HFF-Myc (cell line): ENCODE measurements at places on chromosomes 12 and 14.

GRCh38 chr12:91817517-91817916 lies 328.1 kb downstream of the BTG1 start:
- no peak for DNase-seq

- no peak for DNase-seq
Observed at GRCh38 chr12:64633011-64633939, 23.0 kb downstream of the RASSF3 start.

GRCh38 chr12:3751151-3752095 lies 1.5 kb downstream of the CRACR2A start:
- DNase-seq = no peak

GRCh38 chr12:113407931-113408600 lies 4.4 kb upstream of the SDS start:
- no peak for DNase-seq

- DNase-seq = no peak
Observed at GRCh38 chr14:99282261-99283050, 10.5 kb upstream of the BCL11B start.

DNA sequence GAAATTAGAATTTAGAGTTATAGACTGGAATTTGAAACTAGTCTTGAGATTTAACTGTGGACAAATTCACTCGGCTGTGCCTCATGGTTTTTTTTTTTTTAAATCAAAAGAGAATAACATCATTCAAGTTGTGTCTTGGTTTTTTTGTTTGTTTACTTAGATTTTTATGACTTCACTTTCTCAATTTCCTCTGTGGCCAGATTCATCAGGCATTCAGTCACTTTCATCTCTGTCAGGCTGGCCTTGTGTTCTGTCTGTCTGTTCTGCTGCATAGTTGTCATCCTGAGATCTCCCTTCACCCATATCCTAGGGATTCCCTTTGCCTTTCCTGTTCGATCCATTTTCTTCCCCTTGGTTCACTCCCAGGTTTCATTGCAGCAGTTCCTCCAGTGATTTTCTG lies 10.0 kb downstream of the MARK3 start:
- DNase-seq = no peak

- DNase-seq = no peak
Observed at GRCh38 chr14:50979941-50980850, 35.9 kb upstream of the PYGL start.

GRCh38 chr14:95533391-95533821 lies 1.4 kb upstream of the GLRX5 start:
- DNase-seq = no peak

- peak; percentile 44 for DNase-seq
Observed at GRCh38 chr14:54343272-54344121, 53.3 kb upstream of the CDKN3 start.

- no peak for DNase-seq
Observed at GRCh38 chr12:50442178-50442908, 41.7 kb downstream of the LARP4 start.

GRCh38 chr12:107736914-107737313 lies 24.0 kb downstream of the PRDM4 start:
- DNase-seq = no peak

GRCh38 chr14:54785136-54785777 lies 117.4 kb downstream of the GCH1 start:
- no peak for DNase-seq

- no peak for DNase-seq
Observed at GRCh38 chr12:120194226-120194533, 335 bp downstream of the GCN1 start.

- no peak for DNase-seq
Observed at GRCh38 chr12:52342781-52343490, 21.7 kb upstream of the KRT83 start.

DNA sequence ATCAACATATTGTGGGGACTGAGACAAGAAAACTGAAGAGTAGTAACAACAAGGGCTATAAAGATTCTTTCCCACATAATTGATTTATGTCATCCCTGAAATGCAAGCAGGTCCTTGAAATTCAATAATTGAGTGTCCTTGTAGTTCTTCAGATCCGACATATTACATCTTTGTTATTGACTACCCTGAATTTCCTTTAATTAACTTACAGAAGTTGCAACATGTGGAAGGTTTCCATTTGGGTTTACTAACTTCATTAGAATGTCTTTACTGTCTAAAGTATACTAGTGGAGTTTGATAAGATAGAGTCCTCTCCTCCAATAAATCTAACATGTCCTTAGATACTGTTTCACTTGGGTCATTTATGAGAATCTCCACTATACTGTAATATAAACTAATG lies 951.8 kb downstream of the SLC6A15 start:
- no peak for DNase-seq

- DNase-seq = no peak
Observed at GRCh38 chr12:132550014-132550802, 60.2 kb downstream of the LRCOL1 start.

- DNase-seq = no peak
Observed at GRCh38 chr12:93758801-93759373, 81.7 kb downstream of the CRADD start.

DNA sequence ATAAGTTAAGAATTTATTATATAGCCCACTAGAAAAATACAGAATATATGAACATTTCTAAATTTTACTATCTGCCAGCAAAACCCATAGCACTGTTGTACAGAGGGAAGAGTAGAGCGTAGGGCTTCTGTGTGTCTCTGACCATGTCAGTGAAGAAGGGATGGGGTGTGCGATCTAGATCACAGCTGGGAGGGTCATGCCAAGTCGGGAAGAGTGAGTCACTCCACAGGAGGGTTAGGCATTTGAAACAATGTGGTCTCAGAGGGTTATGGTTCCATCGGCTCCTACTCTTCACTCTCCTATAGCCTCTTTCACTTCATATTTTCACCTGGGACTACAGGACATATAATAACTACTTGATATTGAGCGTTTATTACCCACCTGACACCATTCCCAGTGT lies 185.1 kb upstream of the DDHD1 start:
- DNase-seq = no peak

DNA sequence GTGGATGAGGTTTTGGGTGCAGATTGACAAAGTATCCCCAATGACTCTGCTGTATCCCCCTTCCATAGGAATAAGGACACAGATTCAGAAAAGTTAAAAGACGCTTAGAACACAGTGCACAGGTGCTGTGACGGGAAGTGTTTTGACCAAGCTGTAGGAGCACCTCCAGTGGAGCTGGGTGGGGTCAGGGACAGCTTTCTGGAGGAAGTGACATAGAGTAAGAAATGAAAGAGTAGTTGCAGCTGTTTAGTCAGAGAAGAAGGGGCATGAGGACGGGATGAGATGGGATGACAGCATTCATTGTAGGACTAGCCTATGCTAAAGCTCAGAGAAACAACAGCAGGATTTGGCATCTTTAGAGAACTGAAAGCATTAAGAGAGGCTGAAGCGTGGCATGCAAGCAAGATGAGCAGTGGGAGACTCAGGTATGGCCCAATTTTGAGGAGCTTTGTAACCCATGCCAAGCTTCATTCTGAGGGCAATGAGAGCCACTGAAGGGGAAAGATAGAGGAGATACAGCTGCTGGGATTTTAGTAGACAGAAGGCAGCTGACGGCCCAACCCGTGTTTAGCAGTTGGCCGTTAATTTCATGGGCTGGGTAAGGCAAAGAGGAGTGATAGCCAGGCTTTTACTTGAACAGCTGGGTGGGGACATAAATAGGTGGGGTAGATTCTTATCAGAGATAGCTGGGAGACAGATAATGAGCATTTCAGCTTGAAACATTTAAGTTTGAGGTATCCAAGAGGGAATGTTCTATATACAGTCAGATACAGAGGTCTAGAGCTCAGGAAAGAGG lies 131.8 kb upstream of the KRAS start:
- DNase-seq = no peak

DNA sequence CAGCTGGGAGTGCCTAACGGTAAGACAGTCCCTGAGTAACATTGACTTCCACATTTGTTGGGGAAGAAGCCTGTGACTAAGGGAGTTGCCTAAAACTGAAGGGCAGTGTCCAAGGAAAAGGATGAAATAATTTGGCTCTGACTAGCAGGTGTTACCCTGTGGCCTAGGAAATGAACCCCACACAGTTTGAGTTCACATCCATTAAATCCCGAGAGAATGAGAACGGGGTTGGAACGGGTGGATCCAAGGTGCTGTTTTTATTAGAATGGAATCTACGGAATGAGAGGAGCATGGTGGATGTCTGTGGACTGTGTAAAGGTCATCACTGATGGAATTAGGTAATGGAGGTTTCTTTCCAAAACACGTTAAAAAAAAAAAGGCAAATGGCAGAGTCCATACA lies 324.0 kb downstream of the MED13L start:
- DNase-seq = no peak

DNA sequence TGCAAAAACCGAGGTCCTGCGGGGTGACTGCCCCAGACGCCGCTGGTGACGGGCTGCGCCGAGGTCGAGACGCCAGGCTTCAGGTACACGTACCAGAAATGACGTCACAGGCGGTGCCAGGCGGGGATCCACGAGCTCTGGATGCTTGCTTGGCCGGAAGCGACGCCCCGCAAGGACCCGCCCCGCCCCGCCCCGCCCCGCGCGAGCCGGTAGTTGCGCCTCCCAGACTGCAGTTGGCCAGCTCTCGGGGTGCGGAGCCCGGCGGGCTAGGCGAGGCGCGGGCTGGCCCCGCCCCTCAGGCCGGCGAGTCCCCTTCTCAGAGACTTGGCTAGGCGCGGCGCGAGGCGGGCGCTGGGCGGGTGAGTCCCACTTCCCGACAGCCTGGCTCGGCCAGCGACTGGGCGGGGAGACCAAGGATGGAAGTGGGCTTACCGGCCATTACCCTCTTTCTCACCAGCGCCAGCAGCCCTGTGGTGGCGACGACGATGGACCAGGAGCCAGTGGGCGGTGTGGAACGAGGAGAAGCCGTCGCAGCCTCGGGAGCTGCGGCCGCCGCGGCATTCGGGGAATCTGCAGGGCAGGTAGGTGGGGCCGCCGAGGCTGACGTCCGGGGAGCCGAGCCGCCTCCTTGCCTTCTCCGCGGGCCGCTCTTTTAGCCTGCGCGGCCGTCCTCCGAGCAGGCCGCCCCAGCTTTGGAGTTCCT lies at the start of gene FAM177A1:
FAM177A1 (plus strand) TSS at position 225 of the 703 bp plus-strand sequence; CDS start at position 417, 192 bp downstream.
- peak; percentile 67 for DNase-seq

DNA sequence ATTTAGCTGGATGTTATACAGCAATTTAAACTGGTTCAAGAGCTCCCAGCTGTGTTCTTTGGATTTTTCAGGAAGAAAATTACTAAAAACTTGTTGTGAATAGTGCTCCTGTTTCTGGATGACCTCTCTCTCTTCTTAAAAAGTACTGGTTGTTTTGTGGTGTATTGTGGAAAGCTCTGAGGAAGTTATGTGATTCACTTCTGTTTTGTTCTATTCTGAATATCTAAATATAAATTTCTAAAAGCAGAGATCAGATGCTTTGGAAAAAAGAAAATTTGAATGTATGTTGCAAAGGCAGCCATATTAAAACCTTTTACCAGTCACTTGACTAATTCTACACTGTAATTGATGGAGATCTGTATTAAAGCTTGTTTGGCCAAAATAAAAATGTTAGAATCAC lies 3.4 kb upstream of the C3AR1 start:
- no peak for DNase-seq

DNA sequence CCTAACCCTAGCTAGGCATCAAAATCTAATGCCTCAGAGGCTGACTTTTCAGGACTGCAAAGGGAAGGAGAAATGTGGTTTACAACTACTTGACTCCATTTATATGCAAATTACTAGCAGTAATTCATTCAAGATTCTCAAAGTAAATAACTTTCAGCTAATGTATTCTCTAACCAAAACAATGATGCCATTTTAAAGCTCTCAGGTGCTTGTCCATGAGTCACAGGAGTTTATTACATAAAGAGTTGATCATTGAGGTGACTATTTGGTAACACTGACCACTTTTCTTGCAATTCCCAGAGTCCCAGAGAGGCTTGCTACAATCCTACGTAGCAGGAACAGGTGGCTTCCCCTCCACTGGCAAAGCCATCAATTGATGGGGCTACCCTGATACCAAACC lies 109.0 kb upstream of the SLC35F4 start:
- DNase-seq = no peak

GRCh38 chr12:48031135-48031960 lies 27.1 kb upstream of the COL2A1 start:
- no peak for DNase-seq

GRCh38 chr14:103393070-103393469 lies 7.9 kb downstream of the MARK3 start:
- no peak for DNase-seq

GRCh38 chr14:43894534-43894933 lies 612.5 kb downstream of the FSCB start:
- DNase-seq = no peak

GRCh38 chr12:127280393-127281275 lies 986.3 kb upstream of the TMEM132C start:
- no peak for DNase-seq

DNA sequence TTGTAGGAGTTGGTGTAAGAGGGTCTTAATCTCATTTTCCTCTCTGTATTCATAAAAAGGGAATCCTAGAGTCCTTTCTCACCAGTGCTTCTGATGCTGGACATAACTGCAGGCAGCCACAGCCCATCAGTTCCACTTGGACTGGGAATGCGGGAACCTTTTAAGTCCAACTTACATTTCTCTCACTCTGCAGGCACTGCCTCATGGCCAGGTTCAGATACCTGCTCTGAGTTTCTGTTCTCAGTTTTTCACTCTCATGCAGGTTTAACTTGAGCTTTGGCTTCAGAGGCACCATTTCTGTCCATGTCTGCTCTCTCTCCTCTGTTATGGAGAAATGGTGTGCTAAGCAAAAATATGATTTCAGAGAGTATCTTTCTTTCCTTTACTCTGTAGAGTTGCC lies 4.2 kb downstream of the ACVR1B start:
- no peak for DNase-seq

- DNase-seq = no peak
Observed at GRCh38 chr14:80017795-80018194, 193.5 kb downstream of the DIO2 start.

- no peak for DNase-seq
Observed at GRCh38 chr14:61106271-61106958, 125.4 kb downstream of the SLC38A6 start.

DNA sequence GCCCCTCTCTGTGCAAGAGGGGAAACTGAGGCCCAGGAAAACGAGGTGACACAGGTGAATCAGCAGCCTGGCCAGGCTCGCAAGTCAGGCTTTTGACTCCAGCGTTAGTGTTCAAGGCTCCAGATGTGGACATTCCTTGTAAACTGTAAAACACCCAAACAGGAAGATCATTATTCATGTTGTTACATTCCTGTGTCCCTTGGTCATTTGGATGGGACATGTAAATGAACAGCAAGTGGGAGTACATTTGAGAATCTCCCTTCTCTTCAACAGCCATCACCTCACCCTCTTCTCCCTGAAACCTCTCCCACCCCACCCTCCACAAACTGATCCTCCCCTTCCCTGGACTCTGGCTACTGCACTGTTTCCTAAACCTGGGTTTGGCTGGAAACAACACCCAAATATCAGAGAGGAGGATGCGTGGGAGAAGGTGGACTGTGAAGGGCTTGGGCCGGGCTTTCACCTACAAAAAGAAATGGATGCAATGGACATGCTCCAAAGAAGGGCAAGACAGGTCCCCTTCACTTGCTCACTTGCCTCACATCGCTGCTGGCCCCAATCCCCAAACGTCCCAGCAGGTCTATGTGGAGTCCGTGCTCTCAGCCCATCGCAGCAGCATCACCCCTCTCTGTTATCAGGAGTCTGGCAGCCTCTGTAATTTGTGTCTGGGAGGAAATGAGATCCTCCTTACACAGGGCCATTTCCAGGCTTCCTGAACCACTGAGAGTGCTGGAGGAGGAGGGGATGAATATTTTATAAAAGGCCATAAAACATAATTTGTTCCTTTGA lies 76.7 kb downstream of the GALNT8 start:
- DNase-seq = no peak
